ENCODE measurements at places on chromosomes 4 and X.

GRCh38 chr4:172868271-172868670, 300.3 kb upstream of the GALNT7 start:
- no peak for DNase-seq

DNA sequence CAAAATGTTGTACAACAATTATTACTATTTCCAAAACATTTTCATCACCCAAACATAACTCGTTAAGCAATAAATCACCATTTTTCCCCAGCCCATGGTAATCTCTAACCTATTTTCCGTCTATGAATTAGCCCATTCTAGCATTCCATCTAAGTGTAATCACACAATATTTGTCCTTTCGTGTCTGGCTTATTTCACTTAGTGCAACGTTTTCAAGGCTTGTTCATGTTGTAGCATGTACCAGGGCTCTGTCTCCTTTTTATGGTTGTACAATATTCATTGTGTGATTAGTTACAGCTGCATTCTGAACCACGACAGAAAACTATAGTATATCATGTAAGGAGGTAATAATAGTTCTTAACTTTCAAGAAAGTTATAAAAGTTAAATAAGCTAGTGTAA, 656.0 kb upstream of the HS3ST1 start:
- DNase-seq: no peak

DNA sequence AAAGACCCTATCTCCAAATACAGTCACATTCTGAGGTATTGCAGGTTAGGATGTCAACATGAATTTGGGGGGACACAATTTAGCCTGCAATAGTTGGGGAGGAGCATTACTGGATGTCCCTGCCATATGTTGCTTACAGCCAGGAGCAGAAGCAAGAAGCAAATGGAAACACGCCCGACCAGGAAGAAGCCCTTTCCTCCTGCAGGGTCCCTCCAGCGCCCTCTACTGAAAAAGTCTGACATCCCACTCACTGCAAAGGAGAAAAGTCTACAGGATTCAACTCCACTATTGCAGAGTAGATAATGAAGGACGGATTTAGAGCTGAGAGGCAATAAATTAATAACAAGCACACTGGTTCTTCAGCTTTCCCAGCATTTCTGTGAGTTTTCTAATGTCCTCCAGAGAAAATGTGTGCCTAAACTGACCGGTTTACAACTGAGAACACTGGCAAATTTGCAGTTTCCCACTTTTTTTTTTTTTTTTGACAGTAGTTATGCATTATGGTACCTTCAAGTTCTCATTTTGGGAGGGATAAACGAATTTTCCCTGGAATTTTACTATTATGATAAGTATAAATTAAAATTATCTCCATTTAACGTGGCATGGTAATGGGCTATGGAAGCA, 31.7 kb downstream of the COQ2 start:
- DNase-seq: peak; percentile 85

DNA sequence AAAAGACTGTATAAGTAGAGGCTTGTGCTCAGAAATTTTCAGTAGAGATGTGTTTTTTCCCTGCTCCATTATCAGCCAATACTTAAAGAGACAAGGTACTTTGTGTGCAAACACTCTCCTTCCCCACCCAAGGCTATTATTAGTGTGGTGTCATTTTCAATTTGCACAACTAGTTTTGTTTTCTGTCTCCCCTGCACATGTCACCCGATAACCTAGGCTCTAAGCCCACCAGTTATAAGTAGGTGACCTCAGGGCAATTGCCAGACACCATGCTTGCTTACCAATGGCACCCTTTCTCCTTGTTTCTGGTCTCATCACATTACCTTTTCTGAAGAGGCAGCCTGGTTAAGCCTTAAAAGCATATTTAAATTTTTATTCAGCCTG, 8.0 kb upstream of the GUCY1A1 start:
- no peak for DNase-seq

DNA sequence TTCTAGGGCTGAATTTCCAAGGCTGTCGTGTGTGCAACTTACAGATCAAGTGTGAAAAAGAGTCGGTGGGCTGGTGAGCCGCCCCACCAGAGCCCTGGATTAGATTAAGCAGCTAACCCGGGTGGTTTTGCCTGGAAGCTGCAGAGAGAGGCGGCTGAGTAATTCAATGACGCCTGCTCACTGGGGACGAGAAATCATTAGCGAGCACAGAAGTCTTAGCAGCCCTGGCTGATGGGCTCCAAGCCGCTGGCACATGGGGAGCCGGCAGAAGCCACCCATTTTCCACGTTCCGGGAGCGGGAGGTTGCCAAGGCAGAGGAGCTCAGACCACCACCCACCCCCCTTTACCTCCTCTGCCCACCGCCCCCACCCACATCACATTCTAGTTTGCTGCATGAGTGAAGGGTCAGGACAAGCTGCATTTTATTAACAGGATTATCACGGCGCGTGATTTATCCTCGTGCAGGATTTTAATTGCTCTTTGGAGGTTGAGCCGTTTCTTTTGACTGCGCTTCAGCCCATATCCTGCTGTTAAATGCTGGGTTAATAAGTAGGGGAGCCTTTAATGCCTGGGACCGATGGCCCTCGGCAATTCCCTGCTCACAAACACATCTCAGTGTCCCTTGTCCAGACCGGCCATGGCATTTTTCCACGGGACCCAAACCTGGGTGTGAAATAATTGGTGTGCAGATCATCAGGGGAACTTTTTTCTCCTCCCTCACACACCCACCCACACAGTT, 19.1 kb downstream of the BCOR start:
- no peak for DNase-seq

GRCh38 chr4:23773884-23774636, 115.8 kb downstream of the PPARGC1A start:
- no peak for DNase-seq

GRCh38 chr4:147160908-147161513, 215.3 kb upstream of the TTC29 start:
- peak; percentile 10 for DNase-seq

GRCh38 chr4:152022543-152022942, 261.7 kb upstream of the GATB start:
- no peak for DNase-seq

- DNase-seq: no peak
Observed at GRCh38 chrX:4129626-4130025, 416.2 kb upstream of the PRKX start.

- DNase-seq: no peak
Observed at GRCh38 chrX:80648023-80648422, 161.7 kb downstream of the BRWD3 start.

- no peak for DNase-seq
Observed at GRCh38 chr4:177118596-177118995, 191.1 kb upstream of the NEIL3 start.

DNA sequence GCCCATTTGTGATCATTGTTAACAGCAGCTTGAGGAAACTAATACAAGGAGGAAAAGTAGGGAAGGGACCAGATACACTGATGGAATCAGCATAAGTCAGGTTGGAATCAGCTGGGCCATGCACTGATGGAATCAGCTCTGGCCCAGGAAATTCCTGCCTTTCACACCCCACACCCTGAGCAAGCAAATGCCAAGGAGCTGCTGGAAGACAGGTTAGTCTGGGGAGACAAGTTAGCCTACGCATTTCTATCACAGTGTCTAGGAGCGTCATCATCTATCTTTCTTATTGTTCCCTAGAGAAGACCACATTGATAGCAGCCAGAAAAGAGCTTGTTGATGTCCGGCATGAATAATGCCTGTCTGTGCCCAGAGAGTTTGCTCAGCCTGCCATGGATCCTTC, 16.2 kb upstream of the CEP135 start:
- no peak for DNase-seq

GRCh38 chr4:80201252-80202151, 4.2 kb downstream of the PRDM8 start:
- DNase-seq: peak; percentile 73

DNA sequence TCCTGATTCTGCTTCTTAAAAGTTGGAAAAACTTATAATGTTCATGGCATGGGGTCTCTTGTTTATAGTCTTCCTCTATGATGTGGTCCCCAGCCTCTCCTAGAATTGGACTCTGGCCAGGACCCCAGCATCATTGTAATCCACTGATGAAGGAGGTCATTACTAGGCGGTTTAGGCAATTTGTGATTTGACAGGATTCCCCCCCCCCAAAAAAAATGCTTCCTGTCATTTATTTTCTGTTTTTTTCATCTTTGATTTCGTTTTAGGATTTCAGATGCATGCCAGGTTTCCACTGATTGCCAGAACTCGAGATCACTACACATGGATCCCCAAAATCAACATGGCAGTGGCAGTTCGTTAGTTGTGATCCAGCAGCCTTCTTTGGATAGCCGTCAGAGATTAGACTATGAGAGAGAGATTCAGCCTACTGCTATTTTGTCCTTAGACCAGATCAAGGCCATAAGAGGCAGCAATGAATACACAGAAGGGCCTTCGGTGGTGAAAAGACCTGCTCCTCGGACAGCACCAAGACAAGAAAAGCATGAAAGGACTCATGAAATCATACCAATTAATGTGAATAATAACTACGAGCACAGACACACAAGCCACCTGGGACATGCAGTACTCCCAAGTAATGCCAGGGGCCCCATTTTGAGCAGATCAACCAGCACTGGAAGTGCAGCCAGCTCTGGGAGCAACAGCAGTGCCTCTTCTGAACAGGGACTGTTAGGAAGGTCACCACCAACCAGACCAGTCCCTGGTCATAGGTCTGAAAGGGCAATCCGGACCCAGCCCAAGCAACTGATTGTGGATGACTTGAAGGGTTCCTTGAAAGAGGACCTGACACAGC, 4.9 kb downstream of the SPRY1 start:
- no peak for DNase-seq

- DNase-seq: peak; percentile 50
Observed at GRCh38 chrX:11341274-11342201, 48.3 kb downstream of the AMELX start.

- no peak for DNase-seq
Observed at GRCh38 chrX:7280520-7280919, 132.6 kb upstream of the PUDP start.

GRCh38 chrX:96027407-96027806, 657.2 kb upstream of the DIAPH2 start:
- no peak for DNase-seq
